Activated naive CD8-positive, alpha-beta T cell treated with anti-CD3 and anti-CD28 coated beads, Interleukin-2, amount 50 U/mL, for 16 hours (primary cell): ENCODE measurements at places on chromosomes 6 and 20.

- no peak for DNase-seq
These were observed 11.7 kb downstream of the TFEB start for GRCh38 chr6:41723530-41724227.

DNA sequence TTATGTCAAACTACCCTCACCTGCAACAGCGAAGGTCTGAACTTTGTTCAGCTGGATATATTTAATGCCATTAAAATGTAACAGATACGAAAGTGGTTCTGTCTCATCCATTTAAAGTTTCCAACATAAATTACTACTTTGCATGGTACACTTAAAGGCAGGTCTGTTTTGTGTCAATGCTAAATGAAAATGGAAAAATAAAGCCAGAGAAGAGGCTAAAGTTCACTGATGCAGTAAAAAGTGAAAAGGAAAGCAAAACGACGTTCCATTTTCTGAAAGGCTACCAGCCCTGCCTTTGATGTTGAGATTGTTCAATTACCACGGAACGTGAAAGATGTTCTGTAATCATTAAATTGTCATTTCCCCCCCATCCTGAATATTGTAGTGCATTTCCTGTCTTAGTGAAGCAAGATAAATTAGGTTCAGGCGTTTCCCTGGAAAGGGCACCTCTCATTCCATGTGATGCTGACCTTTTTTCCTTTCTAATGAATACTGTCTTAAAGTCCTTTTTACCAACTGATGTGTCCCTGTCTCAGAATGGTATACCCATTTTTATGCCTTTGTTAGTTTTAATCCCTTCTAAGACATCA lies 334.7 kb upstream of the JAG1 start:
- DNase-seq = no peak

GRCh38 chr6:53433261-53433950 lies 84.7 kb upstream of the ELOVL5 start:
- no peak for DNase-seq

- no peak for DNase-seq
These were observed 96.7 kb downstream of the OGFRL1 start for GRCh38 chr6:71385111-71385822.

DNA sequence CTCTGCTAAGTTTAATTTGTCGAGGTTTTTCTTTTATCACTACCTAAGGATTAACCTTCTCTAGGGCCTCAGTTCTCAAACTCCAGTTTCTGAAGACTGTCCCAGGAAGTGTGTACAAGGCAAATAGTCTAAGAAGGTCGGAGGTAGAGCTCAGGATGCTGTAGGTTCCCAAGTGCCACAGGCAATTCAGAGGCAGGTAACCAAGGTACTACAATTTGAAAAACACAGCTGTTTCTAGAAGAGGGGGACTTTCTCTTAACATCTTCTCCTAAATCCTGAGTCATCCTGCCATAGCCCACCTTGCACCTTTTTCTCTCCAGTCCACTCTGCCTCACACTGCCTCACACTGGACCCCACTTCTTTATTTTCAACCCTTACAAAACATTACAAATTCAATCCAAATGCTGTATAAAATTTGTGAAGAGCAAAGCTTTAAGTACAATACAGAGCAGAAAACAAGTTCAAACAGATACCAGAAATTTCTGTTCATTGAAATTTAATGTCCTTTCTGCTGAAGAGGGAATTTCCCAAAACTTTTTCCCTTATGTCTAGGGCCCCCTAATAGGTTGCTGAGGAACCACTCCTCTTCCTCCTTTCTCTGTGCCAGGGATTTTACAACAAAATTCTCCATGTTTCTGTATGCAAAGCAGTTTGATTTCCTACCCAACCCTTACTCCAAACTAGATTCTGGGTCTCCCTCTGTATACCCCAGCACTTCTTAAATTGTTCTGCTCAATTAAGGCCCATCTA lies 43.0 kb downstream of the FRK start:
- DNase-seq = no peak

- no peak for DNase-seq
These were observed 21.1 kb downstream of the PNPLA1 start for GRCh38 chr6:36290668-36291620.

DNA sequence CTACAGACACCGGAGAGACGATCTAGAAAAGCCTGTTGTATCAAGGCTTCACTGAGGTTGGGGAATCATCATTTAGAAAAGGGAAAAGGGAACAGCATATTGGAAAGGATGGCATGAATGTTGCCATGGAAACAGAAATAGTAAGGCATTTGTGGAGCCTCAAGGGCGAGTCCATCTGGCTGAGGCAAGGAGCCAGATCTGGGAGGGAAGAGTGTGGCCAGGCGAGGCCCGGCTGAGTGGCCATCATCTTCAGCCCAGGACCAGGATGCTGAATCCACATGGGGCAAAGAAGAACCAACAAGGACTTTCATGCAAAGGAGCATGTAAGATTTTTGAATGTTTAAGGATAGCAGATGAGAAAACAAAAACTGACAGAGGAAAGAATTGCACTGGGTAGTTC lies 85.8 kb downstream of the MAP3K5 start:
- no peak for DNase-seq

DNA sequence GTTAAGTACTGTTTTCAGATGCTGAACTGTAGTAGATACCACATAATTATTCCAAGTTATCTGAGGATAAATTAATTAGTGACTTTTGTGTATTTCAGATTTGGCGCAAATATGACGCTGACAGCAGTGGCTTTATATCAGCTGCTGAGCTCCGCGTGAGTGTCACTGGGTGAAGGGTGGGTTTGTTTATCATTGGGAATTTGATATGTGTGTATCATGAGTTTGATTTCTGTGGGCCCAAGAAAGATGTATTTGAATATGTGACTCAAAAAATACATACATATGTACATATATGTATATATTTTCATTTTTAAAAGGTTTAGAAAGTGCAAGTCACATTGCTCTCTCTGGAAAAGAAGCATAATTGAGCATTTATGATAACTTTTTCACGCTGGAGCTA lies 17.4 kb downstream of the SCGN start:
- DNase-seq = no peak

- DNase-seq = no peak
These were observed 34.1 kb downstream of the CEBPB start for GRCh38 chr20:50224531-50225255.

DNA sequence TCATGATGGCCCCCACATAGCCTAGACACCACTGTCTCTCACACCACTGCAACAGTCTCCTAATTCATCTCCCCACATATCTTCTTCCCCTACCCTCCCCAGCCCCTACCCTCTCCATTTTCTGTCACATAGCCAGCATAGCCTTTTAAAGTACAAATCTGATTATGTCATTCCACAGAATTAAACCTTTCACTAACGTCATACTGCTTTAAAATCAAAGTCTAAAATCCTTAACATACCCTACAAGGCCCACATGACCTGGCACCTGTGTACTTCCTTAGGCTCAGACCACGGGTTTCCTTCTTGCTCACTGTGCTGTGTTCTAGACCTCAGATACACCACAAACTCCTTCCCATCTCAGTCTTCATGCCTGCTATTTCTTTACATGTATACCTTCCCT lies 5.9 kb downstream of the OSTM1 start:
- DNase-seq = no peak

GRCh38 chr20:33131949-33132473 lies 35.9 kb upstream of the BPIFA2 start:
- DNase-seq = no peak

GRCh38 chr6:113989675-113990074 lies 18.7 kb upstream of the HDAC2 start:
- no peak for DNase-seq

DNA sequence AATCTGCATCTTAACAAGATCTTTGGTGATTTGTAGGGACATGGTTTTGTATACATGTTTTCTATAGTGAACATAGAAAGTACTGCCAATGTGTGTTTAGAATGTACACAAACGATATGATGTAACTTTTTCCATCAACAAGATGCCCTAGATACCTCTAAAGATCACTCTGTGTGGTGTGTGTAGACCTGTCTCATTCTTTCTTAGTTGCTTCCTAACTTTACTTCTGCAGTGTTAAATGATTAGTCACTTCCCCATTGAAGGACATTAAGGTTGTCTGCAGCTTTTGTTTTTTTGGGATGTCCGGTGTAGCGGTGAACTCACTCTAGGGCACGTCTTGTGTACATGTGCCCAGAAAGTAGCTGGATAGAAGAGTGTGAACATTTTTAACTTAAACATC lies 35.9 kb downstream of the CDYL start:
- DNase-seq = no peak

DNA sequence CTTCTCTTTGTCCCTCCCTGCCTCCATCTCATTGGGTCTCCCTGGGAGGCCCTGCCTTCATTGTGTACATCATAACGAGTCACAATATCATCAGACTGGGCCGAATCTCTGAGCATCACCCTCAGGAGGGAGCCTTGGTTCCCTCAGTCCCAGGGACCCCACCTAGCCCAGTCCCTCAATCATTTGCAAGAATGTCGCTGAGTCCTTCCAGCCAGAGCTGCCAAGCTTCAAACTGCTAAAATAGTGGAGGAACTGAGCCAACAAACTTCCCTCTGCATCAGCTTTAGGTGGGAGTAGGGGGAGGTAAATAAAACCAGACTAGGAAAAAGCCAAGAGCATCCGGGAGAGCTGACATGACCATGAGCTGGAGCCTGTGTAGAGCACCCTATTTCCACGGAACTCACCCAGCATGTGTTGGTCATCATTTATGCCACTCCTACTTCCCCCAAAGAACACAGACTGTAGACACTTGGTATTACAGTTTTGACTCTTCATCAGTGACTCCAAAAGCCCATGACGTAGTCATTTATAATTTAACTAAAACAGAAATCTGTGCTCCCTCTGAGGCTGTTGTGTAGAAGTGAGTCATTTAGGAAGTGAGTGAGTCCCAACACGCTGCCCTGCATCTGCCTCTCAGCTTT lies 28.8 kb upstream of the IL17A start:
- DNase-seq = no peak

DNA sequence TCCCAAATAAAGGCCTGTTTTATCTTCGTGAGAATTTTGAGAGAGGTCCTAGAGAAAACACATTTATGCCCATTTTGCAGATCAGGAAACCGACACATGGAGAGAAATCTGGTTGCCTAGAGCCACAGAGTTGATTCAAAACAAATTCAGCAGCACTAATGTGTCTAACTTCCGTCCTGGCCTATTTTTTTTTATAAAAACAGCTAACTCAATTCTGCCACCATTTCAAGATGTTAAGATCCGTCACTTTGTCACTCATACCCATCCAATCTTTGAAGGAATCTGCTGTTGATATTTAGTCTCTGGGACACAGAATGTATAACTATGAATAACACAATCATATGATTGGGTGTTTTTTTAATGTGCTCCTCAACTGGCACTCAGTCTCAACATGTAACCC lies 611.1 kb upstream of the ARID1B start:
- no peak for DNase-seq

DNA sequence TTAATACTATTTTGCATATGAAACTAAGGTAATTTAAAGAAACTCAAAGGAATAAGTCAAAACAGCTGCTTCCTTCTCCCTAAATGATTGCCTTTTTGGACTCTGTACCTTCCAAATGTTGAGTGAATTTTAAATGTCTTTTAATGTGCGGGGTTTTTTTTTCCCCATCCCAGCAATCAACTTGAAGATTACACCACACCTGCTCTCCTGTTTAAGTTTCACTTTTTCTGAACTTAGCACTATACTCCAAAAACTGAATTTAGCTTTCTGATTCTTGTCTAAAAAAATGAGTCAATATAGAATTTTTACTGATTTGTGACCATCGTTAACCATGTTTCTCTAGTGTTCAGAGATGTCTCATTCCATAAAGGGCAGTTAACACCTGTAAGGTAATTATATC lies 220.8 kb upstream of the THEMIS start:
- no peak for DNase-seq

GRCh38 chr20:34874094-34874654 lies 1.5 kb upstream of the GGT7 start:
- no peak for DNase-seq

DNA sequence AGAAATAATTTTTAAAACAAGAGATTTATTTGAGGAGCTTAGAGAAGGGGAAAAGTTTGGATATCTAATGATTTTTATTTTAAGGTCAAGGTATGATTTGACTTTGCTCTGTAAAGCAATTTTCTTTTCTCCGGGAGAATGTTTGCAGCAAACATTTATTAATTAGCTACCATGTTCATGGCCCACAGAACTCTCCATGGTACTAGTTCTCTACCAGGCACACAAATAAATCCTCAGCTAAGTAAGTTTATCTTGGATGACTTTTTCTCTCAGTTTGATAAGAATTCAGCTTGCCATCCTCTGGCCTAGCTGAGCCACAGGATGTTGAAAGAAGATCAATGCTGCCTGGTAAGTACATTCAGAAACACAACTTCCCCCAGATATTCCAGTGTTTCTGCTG lies 94.3 kb downstream of the PHACTR3 start:
- DNase-seq = no peak

- no peak for DNase-seq
These were observed 134.9 kb upstream of the TOP1 start for GRCh38 chr20:40893610-40894236.

DNA sequence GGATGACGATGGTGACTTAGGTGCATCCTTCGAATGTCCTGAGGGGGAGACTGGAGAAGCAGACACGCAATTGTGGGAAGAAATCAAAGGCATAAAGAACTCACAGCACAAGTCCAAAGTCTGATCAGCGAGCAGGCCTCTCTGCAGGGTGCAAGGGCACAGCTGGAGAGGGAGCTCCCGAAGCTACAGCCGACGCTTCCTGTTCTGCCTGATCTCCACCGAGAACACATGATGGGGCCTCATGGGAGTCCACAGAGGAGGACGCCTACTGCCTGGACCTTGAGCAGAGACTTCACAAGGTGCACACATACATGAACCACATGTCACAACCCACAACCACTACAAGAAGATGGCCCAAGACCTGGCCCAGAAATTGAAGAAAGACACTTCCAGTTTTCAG lies 51.4 kb downstream of the RIN2 start:
- DNase-seq = no peak

- no peak for DNase-seq
These were observed 363.8 kb downstream of the RNGTT start for GRCh38 chr6:88599571-88599970.

GRCh38 chr6:163367497-163368183 lies 46.9 kb upstream of the QKI start:
- no peak for DNase-seq

GRCh38 chr6:147103007-147103406 lies 101.2 kb upstream of the STXBP5 start:
- no peak for DNase-seq

GRCh38 chr20:59678288-59678687 lies 73.9 kb downstream of the PHACTR3 start:
- DNase-seq = no peak

- DNase-seq = no peak
These were observed at the start of gene SNX21 for GRCh38 chr20:45833030-45833882. Gene SNX21 (plus strand): TSS chr20:45833799. CDS start chr20:45833920, 121 bp downstream.

DNA sequence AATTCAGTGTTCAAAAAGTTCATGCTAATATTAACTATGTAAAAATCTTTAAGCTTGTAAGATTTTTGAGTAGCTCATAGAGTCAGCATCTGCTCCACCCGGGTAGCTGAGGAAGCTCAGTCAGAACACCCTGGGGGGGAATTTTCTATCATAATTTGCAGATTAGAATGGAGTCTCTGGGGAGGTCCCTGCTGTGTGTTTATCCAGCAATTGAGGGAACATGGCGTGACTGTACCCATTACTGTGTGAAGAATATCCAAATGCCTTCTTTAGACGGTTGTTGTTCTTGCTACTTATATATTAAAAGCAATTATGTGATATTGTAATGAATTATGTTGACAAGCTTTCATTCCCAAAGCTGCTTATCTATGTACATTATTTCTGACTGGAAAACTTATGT lies 64.8 kb downstream of the AIG1 start:
- no peak for DNase-seq

GRCh38 chr20:36827541-36828279 lies 48.2 kb upstream of the TLDC2 start:
- no peak for DNase-seq

- DNase-seq = no peak
These were observed 293.7 kb downstream of the BTBD3 start for GRCh38 chr20:12211361-12211760.
